Stimulated activated CD8-positive, alpha-beta memory T cell treated with anti-CD3 and anti-CD28 coated beads, Interleukin-4, amount 100 ng/mL, for 1 hour (primary cell): ENCODE measurements at places on chromosomes 3 and 15.
A peak's percentile ranks its signal among the peaks of the same experiment; 100 is the strongest.

DNA sequence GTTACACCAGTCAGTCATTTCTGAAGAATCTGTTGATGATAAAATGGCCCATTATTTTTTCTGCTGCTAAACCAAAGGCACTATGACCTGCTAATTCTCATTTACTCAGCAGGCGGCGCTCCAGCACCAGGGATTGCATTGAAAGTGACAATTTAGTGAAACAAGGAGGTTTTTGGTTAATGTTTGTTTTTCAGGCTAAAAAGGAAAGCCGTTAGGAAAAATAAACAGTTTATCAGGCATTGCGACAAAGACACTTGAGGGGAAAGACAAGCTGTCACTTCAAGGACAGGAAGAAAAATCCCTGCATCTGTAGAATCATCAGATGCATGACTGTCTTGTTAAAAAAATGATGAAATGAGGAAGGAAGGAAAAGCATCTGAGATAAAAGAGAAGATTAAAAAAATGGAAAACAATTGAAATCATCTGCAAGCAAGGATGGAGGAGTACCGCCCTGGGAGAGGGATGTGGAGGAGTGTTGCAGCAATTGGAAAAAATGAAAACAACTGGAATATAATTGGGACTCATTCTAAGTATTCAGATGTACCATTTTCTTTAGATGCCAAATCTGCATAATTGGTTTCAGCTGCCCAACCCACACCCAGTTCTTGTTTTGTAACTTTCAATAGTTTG, 54.0 kb downstream of the NR1D2 start:
- peak; percentile 9 for DNase-seq

DNA sequence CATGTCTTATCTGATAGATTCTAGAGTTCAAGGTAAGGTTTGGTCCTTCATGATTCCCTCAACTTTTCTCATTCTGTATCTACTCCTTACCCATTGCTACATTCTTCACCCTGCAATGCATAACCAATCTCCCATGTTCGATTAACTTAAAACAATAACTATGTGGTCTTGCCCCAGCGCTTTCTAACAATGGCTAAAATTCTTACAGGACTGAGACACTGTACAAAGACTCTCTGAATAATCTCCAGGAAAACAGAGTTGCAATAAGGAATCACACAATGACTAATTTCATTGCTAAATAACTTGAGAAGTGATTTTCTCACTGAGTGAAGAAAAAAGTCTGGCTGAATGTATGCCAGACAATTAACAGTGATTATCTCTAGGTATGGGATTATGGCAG, 69.6 kb upstream of the FAM174B start:
- DNase-seq: no peak

- DNase-seq: no peak
Measured at GRCh38 chr15:90907838-90908507, 4.9 kb downstream of the MAN2A2 start.

- DNase-seq: no peak
Measured at GRCh38 chr3:154023148-154023547, 98.0 kb upstream of the ARHGEF26 start.

GRCh38 chr15:73849641-73850040, 23.7 kb upstream of the TBC1D21 start:
- no peak for DNase-seq

DNA sequence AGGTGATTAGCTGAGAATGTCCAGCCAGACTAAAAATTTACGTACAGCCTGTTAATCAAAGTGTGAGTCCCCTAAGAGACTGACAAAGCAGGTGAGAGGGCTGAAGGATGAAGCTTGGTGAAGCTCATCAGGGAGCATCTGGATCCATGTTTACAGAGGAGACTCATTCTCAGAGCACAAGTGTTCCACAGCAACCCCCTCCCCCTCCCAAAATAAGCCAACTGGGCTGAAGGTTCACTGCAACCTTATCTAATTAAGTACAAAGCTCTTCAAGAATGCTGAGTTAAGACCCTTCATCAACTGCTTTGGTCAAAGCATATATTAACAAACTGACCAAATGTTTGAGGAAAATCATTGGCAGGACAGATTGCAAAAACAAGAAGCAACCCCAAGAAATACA, 262.6 kb upstream of the ZNF385D start:
- no peak for DNase-seq
